Choroid plexus epithelial cell (primary cell): ENCODE measurements at places on chromosomes 13 and 19.

DNA sequence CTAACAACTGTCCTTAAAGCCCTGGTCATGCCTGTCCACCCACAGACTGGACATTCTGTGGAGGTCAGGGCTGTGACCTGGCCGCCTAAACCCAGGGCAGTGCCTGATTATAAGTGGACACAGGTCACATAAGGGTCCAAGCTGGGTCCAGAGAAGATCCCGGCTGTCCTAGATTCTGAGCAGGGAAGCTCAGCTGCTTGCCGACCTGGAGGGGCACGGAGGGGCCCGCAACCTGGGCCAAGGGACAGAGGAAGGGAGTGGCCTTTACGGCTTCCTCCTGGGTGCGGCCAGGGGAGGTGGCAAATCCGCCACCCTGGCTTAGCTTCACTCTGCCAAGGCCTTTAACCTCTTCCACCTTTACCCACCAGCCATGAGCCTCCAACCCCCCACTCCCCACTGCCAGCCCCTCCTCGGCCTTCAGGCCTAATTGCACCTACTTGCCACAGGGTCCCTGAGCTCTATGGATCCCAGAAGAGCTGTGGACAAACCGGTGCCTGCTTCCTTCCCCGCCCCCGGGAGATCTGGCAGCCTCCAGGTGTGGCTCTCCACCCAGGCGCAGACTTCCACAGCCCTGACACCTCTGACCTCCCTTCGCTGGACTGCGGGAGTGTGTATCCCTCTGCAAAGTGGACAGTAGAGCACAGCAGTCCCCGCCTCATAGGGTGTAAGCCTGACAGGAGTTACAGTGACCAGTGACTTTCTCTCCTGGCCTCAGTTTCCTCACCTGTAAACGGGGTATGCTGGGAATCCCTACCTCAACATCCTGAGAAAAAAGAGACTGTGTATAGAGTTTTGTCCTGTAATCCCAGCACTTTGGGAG lies 1.7 kb downstream of the CD320 start:
- DNase-seq: no peak

DNA sequence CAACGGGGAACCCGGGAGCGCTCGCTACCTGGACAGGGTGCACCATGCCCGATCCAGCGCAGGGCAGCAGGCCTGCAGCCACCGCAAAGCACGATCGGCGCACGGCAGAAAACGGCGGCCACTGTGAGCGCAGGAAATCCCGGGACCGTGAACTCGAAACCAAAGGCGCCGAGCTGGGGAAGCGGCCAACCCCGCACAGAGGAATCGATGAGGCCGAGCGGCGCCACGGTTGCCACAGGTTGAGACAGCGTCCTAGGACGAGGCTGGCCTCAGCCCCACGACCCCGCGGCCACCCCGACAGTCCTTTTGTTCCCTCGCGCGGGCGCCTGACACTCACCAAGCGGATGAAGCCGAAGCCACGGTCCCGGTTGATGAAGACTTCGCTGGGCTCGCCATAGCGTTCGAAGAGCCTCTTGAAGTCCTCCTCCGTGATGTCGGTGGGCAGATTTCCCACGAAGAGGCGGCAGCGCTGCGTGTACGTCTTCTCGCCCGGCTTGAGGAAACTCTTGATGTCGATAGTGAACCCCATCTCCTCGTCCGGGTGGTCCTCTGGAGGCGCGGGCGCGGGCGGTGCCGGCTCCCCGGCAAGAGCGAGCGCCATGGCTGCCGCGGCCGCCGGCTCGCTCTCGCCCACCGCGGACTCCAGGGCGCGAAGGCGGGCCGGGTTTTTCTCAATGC lies 557 bp downstream of the PSPC1 start:
- DNase-seq: peak; percentile 67

DNA sequence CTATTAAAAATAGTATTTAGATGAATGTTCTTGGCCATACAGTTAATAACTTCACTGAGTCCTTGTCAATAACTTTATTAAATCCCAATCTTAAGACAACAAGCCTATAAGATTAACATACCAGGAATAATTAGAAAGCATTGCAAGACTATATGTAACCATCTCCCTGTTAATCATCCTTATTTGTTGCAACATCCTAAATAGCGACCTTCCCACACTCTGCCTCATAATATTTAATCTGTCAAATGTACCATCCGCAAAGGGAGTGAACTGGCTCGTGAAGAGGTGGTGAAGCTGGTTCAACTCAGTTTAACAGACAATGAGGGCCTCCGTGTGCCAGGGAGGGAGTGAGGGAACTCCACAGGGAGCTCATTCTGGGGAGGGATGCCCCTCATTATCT lies 33.9 kb downstream of the KL start:
- no peak for DNase-seq

DNA sequence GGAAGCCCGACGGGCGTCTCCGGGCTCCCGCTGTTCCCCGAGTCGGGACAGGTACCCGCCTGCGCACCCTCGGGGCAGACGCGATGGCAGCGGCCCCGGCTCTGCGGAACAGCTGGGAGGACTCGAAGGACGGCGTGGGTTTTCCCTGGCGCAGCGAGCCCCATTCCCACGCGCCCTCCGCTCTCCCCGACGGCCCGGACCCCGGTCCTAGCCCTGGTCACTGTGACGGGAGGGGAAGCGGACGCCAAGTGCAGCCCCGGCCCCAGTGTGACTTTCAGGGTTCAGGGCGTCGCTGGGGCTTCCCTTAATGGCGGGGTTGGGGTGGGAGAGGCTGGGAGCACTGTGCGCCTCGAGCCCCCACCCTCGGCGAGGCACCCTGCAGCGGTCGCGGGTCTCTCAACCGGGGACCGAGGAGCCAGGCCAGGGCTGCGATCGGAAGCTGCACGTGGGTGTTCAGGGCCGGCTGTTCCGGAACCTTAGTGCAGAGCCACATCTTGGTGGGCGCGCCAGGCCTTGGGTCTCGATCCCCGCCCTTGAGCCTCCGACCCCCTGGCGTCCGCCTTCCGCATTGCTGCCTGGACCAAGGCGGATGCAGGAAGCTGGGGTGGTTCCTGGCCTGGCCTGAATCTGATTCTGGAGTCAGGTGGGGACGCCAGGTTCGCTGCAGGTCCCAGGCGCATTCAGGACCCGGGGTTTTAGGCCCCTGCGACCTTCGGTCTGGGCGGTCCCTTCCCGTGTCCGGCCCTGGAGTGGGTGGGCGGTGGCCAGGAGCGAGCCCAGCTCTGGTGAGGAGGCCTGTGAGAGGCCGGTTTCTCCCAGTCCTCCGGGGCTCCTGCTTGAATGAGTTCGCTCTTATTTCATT lies 3.5 kb downstream of the LGALS7B start:
- DNase-seq: peak; percentile 15

- DNase-seq: no peak
Measured at GRCh38 chr19:15534957-15535864, 26.9 kb downstream of the CYP4F22 start.
